ENCODE measurements at places on chromosomes 2 and 18.
A peak's percentile ranks its signal among the peaks of the same experiment; 100 is the strongest.

- DNase-seq = no peak
Observed at GRCh38 chr2:56030901-56031300, 107.3 kb upstream of the EFEMP1 start.

- DNase-seq = no peak
Observed at GRCh38 chr2:236823963-236824362, 254.3 kb downstream of the ACKR3 start.

DNA sequence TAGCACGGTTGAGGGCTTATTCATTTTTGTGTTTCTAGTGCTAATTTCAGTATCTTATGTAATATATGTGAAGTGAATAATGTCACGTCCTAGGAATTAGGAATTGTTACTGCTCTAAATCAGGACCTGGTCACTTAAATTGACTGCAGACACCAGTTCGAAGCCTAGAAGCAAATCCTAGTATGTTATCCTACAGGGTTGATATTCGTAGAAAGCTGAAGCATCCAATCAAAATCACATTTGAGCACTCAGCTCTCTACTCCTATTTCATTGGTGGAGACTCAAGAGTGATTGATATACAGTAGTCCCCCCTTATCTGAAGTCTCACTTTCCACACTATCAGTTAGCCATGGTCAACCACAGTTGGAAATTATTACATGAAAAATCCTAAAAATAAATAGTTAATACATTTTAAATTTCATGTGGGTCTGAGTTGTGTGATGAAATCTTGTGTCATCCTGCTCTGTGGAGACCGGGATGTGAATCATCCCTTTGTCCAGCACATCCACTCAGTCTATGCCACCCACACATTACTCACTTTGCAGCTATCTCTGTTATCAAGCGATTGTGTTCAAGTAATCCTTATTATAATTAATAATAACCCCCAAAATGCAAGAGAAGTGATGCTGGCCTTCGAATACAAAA is 35.2 kb upstream of the SCN9A start:
- DNase-seq = no peak

GRCh38 chr2:120262761-120263428 is 10.2 kb downstream of the RALB start:
- DNase-seq = no peak

DNA sequence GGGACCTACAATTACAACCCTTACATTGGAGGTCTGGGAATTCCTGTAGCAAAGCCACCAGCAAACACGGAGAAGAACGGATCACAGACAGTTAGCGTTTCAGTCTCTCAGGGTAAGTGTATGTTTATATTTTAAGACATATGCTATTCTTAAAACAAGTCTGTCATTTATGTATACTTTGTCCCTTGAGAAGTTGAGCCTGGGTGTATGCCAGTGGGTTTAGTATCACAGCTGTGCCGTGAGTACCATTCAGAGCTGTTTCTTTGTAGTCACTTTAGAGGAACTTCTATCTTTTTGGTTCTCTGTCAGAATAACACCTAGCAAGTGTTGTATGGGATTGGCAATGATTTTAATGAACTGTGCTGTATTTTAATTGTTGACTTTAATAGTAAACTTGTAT is 125.6 kb downstream of the BIRC6 start:
- DNase-seq = no peak

- no peak for DNase-seq
Observed at GRCh38 chr2:46383784-46384456, 86.7 kb downstream of the EPAS1 start.

GRCh38 chr18:7452331-7452730 is 114.8 kb upstream of the PTPRM start:
- DNase-seq = no peak

DNA sequence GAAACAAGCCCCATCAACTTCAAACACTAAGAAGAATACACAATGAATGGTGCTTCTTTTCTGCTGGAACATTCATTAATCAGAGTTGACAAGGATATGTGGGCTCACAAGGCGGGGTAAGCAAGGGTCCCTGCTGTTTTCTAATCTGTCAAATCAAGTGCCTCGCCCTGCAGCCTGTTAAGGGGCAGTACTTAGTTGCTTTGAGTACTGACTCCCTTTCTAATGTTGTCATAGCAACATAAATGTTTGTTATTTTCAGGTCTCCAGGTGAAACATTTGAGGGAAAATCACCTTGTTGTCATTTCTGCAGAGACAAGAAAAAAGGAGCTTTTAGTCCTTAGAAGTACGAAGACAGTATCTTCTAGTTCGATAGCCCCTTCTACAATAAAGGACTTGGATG is 284.7 kb upstream of the PKDCC start:
- DNase-seq = no peak

GRCh38 chr18:73896685-73897084 is 250.9 kb downstream of the FBXO15 start:
- DNase-seq = no peak

DNA sequence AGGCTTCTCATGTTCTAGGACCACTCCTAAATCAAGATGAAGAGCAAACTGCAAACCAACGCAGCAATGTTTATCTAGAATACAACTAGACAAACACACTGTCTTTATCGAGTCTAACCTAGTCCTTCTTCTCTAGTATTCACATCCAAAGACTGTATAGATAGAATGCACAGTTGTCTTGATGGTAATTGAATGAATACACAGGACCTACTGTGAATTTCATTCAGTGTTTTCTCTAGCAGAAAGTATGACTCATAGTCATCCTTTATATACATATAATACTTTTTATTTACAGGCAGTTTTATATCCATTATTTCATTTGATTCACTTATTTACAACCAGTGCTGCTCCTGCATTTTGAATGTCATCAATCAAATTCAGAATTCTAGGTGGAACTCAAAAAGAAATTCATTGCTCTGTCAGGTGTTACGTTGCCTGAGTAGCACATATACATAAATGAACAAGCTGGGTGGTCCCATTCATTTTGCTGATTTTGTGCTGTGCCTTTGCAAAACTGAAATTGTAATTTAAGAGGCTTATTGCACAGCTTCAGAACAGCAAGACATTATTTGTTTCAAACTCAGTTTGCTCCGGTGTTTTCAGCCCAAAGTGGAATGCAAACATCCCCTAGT is 374.8 kb downstream of the EPHA4 start:
- no peak for DNase-seq

- DNase-seq = no peak
Observed at GRCh38 chr2:233892793-233893192, 24.4 kb upstream of the TRPM8 start.

DNA sequence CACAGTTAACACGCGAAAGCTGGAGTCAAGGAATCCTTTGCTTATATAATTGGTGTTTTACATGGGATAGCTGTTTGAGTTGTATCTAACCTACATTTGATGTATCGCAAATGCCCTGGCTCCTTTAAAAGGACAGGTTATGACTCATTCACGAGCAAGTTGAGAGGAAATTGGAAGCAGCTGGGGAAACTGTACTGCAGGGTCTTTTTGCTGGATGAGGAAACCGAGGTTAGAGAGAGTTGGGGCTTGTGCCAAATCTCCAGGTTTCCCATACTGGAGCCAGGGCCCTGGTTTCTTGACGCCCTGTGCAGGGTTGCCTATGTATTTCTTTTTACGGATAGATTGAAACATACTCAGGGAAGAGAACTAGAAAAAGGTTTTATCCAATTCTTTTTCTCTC is 60.0 kb upstream of the SPTBN1 start:
- DNase-seq = no peak

DNA sequence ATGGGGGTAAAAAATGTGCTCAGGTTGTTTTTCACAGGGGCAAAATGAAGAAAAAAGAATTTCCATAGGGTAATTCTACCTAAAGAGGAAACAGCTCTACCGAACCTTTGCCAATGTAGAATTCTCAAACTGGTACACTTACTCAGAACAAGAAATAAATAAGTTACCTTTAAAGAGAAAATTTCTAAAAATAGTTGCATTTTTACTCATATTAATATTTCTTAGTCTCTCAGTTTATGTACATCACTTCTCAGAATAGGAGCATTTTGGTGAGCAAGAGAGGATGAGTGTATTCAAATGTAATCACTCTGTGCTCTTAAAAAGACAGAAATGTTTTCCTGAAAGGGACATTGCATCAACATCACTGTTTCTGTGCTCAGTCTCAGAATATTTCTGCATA is 574.7 kb upstream of the SLC8A1 start:
- no peak for DNase-seq

- no peak for DNase-seq
Observed at GRCh38 chr2:233656443-233656842, 15.3 kb upstream of the UGT1A9 start.

- DNase-seq = peak; percentile 4
Observed at GRCh38 chr2:3780477-3781402, 77.4 kb downstream of the DCDC2C start.

DNA sequence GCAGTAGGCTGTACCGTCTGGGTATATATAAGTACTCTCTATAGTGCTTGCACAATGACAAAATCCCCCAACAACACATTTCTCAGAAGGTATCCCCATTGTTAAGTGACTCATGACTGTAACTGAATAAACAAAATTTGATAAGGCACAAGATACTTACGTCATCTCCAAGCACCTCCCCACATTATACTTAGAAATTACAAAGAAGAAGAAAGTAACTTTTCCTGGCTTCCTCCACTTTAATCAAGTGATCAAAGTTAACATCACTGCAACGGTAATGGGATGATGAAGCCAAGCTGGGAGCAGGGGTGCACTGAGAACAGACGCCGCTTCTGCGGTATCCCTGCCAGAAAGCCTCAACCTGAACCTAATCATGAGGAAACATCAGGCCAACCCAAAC is 9.7 kb downstream of the TNS1 start:
- no peak for DNase-seq

DNA sequence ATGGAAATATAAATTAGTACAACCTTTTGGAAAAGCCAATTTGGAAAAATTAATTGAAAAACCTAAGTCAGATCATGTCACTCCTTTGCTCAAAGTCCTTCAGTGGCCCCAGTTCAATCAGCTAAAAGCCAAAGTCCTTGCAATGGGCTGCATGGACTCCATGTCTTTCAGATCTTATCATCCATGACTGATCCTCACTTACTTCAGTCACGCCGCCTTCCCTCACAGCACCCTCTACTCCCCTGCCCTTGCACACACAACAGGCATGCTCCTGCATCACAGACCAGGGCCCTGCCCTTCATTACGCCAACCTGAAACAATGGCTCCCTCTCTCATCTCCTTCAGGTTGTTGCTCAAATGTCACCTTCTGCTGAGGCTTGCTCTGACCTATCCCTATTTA is 15.6 kb downstream of the KANSL3 start:
- no peak for DNase-seq

DNA sequence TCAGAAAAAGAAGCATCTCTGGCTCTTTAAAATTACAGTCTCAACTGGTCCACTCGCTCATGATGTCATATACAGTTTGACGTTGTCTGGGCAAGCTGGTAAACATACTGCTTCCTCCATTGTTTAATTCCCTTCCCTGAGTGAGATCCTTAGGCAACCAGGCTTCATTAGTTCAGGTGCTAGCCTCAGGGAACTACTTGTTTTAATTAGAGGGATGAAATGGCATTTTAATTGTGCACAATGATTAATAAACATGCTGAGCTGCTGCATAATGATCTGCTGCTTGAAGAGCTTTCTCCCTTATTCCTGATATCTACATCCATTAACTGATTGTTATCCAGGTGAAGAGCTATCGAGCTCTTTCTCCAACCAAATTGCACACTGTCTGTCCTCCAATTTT is 195.6 kb upstream of the ETAA1 start:
- DNase-seq = no peak

- no peak for DNase-seq
Observed at GRCh38 chr2:102422910-102423309, at the start of gene IL18RAP. TSS of gene IL18RAP (plus strand) at chr2:102423160. CDS start at chr2:102423278, 118 bp downstream.

DNA sequence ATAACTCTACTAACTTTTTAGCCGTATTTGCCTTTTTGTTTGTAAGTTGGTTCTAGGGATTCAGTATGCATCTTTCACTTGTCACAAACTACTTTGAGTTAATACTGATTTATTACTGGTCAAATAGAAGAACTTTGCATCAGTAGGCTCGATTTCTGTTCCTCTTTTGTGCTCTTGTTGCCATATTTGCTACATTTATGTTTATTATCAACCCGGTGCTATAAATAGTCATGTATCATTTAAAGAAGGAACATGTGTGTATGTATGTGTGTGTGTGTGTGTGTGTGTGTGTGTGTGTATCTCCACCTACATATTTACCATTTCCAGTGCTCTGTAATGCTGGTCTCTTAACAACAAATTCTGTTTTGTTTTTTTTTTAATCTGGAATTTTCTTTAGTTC is 79.6 kb upstream of the B3GNT7 start:
- no peak for DNase-seq

DNA sequence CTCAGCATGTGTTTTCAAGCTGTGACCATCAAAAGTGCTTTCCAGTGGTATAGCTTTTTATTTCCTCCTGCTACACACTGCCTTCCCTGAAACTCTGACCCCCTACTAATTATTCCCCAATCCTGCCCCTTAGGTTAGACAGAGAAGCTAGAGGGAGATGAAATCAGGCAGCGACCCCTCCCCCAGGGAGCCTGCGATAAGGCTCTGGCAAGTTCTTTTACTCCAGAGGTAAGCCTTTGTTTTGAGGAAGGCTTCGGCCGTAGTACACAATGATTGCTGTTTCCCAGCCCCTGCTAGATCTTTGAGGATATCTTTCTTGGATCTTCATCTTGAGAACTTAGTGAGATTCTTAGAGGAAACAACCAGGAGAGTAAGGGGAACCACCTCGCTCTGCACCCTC is 33.5 kb upstream of the NOL4 start:
- no peak for DNase-seq

DNA sequence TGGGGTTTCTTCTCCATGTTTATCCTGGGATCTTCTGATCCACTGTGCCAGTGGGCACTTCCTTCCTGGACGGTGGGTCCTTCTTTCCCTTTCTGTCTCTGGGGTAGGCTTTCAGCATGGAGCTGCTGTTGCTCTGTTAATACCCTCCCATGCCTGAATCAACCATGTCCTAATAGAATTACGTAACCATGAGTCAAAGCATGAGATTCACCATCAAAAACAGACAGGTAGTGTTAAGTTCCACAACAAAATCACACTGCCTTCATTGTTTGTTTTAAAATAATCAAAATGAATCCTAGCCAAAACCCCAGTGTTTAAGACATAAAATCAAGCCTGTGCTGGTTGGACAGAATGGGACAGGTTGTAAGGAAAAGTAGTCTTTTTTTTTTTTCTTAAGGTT is 37.5 kb downstream of the GNAL start:
- no peak for DNase-seq

- DNase-seq = no peak
Observed at GRCh38 chr2:168814046-168814445, 11.6 kb downstream of the NOSTRIN start.

DNA sequence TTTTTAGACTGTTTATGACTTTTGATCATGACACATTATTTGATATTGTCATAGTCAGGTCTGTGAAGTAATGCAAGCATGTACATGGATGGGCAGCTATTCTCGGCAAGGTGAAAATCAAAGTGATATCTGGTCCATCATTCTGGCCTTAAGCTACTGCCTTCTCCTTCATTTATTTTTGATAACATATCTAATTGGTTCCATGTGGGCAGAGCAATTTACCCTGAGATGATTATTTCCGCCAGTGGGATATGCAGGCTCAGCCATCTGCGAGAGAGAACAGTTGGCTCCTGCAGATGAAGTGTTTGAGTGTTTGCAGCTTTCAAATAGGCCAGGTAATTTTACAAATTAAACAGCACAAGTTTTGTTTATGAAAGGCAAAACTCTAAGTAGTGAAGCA is 116.4 kb downstream of the LYPD6 start:
- no peak for DNase-seq

All from stimulated activated CD8-positive, alpha-beta memory T cell treated with anti-CD3 and anti-CD28 coated beads, Interleukin-7, amount 100 ng/mL, for 1 hour (primary cell).